CD4-positive, alpha-beta T cell treated with Interleukin-17A for 4 hours (primary cell): ENCODE measurements at places on chromosomes 11 and 22.
A peak's percentile ranks its signal among the peaks of the same experiment; 100 is the strongest.

- DNase-seq: no peak
Measured at GRCh38 chr11:35365961-35366360, 53.4 kb downstream of the SLC1A2 start.

- no peak for DNase-seq
Measured at GRCh38 chr11:3158821-3159220, 6.3 kb downstream of the OSBPL5 start.

GRCh38 chr22:48838376-48838775 is 989.3 kb downstream of the BRD1 start:
- no peak for DNase-seq

GRCh38 chr11:106496677-106497076 is 419.2 kb downstream of the AASDHPPT start:
- DNase-seq: no peak

DNA sequence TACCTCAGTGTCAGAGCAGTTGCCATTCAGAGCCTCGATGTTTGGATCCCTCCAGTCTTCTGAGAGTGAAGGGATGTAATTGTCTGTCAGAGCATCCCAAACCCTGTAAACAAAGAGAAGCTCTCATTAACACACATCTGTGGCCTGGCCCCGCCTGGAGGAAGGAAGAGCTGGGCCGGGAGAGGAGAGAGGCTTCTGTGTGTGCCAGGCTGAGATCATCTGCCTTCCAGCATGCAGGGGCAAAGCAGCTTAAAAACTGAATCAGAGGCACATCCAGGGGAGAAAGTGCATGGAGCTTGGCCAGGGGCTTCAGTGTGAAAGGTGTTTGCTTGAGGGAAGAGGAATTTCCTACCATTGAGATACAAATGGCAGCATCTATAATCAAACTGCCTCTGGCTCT is 14.5 kb downstream of the FEZ1 start:
- DNase-seq: no peak

DNA sequence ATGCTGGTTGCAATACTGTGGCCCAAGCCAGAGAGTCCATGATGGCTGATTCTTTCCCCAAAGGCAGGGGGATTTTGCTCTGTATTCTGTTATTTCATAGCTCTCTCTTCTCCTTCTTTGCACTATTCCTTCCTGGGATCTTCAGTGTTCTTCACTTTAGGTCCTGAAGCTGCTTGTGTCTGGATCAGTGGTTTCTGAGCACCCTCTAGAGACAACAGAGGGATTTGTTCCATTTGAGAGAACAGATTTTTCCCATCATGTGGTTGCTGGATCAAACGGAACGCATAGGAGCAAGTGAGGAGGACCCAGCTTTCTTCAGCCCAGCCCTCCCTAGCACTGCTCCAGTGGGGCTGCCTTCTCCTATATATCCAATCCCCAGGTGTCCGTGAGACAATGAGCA is 68.7 kb upstream of the SYN3 start:
- no peak for DNase-seq

DNA sequence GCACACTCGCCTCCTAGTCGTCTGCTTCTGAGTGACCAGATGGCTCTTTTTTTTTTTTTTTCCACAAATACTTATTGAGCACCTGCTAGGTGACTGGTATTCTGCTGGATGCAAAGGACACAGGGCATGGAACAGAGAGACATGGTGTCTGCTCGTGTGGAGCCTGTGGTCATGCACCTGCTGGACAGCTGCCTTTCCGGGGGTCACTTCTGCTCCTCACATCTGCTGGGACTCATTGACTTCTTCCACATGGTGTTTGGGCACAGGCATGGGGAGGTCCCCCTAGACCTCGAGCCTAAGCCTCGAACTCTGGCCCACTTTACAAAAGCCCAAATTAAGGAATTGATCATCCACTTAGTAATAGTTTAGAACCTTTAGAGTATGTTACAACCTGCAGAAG is 39.5 kb upstream of the EMID1 start:
- no peak for DNase-seq

DNA sequence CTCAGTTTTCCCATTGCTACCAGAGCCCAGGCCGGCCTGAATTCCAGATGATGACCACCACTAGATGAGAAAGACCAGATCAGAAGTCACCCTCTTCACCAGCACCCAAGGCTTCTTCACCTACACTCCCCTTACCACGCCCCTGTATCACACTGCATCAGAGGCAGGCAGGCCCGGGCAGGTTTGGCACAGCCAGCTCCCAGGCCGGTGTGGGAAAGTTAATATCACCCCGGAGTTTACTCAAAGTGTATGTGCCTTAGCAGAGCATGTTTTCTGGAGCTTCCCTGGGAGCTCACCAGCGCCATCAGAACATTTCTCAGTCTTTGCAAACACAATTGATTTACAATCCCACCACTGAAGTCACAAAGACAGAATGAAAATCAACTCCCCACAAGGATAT is 47.5 kb upstream of the POU2AF1 start:
- DNase-seq: no peak

GRCh38 chr11:34256150-34256549 is 101.7 kb downstream of the ABTB2 start:
- no peak for DNase-seq

DNA sequence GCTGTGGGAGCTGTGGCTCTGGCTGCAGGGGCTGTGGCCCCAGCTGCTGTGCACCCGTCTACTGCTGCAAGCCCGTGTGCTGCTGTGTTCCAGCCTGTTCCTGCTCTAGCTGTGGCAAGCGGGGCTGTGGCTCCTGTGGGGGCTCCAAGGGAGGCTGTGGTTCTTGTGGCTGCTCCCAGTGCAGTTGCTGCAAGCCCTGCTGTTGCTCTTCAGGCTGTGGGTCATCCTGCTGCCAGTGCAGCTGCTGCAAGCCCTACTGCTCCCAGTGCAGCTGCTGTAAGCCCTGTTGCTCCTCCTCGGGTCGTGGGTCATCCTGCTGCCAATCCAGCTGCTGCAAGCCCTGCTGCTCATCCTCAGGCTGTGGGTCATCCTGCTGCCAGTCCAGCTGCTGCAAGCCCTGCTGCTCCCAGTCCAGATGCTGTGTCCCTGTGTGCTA is 514 bp downstream of the KRTAP5-9 start:
- DNase-seq: no peak

DNA sequence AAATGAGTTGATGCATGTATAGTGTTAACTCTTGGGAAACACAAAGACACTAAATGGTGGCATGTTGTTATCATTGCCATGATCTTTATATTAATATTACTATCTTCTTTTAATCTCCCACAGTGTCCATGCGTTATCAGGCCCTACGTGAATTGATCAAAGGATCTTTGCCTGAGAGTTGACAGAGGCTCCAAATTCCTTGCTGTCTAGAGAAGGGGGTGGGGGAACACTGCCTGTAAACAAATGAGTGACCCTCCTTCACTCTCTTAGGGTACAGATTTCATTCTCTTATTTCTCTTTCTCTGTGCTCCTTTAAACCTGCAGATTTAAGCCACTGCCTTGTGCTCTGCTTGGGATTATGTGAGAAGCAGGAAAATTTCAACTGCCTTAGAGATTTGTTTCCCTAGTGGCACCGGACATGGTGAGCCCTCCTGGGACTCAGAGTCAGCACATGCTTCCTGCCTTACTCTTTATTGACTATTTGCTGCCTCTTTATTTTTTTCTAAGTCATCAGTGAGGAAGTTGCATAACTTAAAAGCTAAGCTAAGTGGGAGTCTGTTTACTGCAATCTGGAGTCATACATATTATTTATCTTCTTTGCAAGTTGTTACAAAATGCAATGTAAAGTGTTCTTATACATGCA is 122.9 kb downstream of the MAML2 start:
- DNase-seq: peak; percentile 39

DNA sequence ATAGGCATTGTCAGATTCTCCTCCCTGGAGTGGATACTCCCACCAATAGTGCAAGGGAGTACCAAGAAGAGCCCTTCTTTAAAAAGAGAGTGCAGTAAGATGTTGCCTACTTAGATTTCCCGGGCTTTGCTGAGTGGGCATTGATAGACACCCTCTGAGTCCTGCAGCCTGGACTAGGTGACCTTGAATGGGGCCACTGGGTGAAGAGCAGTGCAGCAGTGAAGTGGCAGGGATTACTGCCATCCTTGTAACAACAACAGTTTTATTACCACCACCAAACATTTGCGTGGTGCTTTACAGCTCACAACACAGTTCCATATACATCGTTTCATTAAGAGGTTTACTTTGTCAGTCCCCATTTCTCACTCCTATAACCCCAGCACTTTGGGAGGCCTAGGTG is 59.4 kb downstream of the MICAL2 start:
- no peak for DNase-seq

DNA sequence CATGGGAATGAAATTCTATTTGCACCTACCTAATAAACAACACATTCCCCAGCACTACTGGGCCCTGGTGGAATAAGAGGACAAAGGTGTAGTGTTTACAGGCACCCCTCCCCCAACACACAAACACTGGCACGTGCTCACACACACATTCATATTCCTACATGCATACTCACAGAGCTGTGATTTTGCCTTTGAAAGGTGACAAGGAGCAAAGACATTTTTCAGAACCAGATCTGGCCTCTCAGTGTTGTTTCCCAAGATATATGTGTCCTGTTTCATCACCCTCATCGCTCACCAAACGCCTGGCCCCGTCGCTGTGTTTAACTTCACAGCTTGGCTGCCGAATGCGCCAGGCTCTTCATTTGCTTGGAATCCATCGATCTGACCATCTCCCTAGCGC is 292.6 kb downstream of the NTM start:
- DNase-seq: no peak

DNA sequence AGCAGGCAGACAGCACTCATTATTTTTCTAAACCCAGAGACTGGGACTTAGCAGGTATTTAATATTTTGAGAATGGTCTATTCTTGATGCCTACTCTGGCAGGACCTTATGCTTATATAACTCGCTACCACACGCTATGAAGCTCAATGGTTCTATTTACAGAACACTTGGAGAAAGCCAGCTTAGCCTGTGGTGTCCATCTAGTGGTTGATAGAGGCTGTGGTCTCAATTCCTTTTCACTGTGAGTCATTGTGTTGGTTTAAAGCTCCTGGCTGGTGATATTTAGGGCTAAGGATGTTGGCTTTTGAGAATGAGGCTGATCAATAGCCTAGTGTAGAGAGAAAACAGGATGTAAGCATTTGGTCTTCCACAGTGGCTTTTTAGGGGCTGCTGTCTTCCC is 206.4 kb downstream of the DBX1 start:
- no peak for DNase-seq

GRCh38 chr11:68016161-68016903 is 6.2 kb downstream of the ALDH3B1 start:
- DNase-seq: no peak

DNA sequence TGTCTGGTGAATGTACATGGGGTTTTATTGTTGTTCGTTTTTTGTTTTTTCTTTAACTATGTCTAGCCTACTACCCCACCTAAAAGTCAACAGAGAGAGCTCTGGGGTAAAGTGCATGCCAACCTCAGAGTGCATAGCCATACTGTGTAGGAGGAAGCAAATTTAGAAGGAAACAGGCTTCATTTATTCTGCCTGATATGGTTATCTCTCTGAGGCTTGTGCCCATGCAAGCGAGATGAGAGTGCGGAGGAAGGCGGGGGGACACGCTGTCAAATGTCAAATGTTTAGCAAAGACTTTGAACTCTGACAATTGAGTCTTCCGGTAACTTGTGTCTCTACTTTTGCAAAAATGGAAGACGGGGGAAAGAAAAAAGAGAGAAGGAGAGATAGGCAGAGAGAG is 295.5 kb downstream of the ETS1 start:
- DNase-seq: peak; percentile 83

DNA sequence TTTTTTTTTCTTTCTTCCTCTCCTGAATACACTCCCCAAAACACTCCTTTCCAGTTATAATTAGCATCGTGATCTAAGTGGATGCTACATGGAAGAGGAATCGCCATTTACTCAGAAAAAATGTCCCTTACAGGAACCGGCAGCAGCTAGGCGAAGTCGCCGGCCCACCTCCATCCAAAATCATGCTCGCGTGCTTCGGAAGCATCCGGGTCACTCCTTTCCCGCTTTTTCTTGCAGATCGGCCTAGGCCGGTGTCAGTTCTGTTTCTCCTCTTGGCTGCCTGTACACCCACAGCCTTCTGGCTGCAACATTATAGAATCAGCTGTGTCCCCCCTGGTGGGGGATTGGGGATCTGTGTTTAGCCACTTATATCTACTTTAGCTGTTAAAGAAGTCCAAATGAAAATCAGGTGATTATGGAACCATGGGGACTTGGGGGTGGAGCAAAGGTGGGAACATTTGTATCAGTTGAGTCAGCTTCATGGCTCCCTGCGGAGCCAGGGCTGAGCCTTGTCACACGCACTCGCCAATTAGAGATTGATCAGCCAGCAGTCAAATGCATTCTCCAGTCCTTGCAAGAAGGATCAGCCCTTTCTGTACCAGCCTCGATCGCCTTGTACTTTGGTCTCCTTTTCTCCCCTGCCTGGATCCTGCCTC is 36.3 kb downstream of the ASRGL1 start:
- DNase-seq: no peak

DNA sequence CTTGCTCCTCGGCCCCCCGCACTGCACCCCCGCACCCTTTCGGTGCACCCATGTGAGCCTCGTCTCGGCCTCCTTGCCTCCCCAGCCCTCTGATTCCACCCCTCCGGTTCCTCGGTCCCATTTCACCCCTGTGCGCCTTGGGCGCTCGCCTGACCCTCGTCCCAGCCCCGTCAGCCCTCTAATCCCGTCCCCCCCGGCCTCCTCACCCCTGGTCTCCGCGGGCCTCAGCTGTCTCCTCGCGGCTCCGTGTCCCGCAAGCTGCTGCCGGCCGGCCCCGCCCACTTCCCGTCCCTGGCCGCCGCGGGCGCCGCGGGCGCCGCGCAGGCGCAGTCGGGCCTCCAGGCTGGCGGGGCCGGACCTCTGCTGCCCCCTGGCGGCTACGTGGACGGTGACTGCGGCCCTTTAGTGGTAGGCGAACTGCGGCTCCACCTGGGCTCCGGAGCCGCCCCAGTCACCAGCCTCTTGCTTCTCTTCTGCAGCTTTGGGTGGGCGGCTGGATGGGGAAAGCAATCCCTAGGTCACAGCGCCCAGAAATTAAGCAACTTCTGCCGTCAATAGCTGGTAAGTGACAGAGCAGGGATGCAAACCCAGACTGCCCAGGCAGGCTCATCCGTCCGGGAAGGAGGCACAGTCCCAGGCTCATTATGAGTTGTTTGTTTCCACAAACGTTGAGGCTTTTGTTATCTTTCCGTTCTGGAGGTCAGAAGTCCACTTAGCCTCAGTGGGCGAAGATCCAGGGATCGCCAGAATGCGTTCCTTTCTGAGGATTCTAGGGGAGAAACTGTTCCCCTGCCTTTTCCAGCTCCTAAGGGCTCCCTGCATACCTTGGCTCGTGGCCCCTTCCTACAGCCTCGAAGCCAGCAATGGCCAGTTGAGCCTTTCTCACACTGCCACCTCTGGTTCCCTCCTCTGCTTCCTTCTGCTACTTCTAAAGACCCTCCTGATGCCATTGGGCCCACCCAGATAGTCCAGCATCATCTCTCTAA is at the start of gene PPM1F:
PPM1F (minus strand) TSS at position 263 of the 986 bp plus-strand sequence. CDS start 6,800 bp downstream, outside the sequence.
- DNase-seq: peak; percentile 94
